COR-L47 (cell line): ENCODE measurements at places on chromosomes 6 and 20.

DNA sequence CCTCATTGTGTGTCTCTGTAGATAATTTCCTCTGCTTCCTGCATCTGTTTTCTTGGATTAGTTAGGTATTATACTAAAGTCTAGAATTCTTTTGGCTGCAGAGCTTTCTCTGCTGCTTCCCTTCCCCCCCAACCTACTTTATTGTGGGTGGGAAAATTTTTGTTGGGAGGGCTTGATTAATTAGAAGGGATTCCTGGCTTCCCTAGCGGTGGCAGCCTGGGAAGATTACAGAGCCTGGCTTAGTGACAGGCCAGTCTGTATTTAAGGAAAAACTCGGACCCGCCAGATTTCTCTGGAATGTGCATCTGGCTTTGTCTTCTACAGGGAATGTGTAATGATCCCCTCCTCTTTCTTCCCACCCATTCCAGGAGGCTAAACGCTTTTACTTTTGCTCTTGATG lies 31.2 kb downstream of the SLX4IP start:
- DNase-seq, result no peak

DNA sequence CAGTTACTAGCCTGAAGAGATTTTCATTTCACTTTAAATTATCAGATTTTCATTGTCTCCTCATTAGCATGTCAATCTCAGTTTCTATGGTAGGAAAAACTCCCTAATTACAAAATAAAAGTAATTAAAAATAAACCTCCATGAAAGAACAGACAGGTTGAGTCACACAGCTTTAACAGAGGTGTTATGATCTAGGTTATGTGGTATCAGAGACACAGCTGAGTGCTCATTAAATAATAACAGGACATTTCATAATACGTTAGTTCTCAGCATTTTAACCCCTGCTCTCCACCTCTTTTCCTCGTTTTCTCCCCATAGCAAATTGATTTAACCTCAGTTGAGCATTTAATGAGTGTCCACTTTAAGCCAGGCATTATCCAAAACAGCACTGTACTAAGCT lies 21.9 kb downstream of the TPBG start:
- DNase-seq, result no peak

GRCh38 chr6:113805173-113805790 lies 51.9 kb upstream of the MARCKS start:
- no peak for DNase-seq

DNA sequence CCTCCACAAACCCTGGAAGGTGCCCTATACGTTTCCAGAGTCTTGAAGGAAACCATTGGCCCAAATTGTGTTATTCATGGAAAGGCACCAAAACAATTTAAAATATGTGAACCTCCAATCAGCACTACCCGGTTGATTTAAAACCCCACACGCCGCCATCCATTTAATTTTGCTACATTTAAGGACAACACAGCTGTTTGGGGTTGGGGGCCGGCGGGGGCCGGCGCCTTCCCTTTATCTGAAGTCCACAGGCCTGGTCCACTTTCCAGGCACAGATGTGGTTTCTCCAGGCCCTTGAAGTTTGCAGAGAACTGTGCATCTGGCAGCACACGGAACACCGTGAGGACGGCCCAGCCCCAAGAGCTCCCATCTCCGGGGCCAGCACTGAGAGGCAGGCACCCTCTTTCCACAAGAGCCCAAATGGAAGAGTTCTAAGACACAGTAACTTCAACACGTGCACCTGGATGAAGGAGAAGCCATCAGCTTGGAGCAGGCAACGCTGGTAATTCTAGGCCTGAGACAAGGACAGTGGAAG lies 16.8 kb upstream of the FRMD1 start:
- DNase-seq, result no peak
